ENCODE measurements at places on chromosomes 6 and 20.
A peak's percentile ranks its signal among the peaks of the same experiment; 100 is the strongest.

GRCh38 chr6:30814146-30815040 is 69.9 kb upstream of the DDR1 start:
- DNase-seq: peak; percentile 49

- no peak for DNase-seq
These were observed 43.4 kb downstream of the NHSL1 start for GRCh38 chr6:138455746-138456400.

DNA sequence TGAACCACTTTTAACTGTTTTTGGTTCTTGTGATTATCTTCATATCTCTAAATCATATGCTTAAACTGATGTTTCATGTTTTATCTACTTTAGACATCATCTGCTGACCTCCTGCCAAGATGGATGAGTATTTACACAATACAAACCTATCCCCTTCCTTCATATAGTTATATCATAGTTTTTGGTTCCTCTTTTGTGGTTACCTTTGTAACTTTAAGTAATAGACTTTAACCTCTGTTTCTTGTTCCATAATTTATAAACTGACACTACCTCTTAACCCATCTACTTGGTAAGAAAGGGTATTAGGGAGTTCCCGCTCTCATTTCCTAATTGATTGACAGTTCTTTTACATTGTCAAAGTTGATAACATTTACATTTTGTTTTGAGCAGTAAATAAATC is 11.9 kb downstream of the PCMT1 start:
- DNase-seq: no peak

- DNase-seq: no peak
These were observed 45.3 kb downstream of the RNF24 start for GRCh38 chr20:3970016-3970415.

DNA sequence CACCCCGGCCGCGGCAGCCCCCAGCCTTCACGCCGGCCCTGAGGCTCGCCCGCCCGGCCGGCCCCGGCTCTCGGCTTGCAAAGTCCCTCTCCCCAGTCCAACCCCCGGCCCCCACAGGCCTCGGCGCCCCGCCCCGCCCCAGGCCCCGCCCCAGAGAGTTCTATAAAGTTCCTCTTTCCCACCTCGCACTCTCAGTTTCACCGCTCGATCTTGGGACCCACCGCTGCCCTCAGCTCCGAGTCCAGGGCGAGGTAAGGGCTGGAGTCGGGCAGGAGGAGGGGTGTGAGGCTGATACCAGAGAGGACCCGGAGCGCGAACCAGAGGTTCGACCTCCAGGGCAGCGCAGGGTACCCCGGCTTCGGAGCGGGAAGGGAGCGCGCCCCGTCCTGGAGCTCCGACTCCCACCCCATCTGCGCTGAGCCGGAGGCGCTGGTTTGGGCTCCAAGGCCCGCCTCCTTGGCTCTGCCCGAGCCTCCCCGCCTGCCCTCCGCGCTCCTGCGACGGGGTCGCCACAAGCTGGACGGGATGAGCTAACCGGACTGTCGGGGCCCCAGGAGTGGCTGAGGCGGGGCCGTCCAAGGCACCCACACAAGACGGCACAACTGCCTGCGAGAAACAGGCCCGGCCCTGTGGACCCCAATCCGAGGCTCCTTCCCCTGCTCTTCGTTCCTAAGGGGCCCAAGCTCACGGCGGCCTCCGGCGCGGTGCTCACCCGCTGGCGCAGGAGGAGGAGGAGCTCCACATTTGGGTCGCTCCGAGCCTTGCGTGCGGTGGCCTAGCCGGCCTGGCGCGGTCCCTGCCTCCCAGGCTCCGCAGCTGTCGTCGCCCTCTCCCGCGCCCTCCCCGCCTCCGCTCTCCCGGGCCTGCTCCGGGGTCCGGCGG is at the start of gene IRF4:
Gene IRF4, plus strand, starts transcription at position 194 of the 882 bp plus-strand sequence. CDS start 1,401 bp downstream, outside the sequence.
- peak; percentile 59 for DNase-seq

DNA sequence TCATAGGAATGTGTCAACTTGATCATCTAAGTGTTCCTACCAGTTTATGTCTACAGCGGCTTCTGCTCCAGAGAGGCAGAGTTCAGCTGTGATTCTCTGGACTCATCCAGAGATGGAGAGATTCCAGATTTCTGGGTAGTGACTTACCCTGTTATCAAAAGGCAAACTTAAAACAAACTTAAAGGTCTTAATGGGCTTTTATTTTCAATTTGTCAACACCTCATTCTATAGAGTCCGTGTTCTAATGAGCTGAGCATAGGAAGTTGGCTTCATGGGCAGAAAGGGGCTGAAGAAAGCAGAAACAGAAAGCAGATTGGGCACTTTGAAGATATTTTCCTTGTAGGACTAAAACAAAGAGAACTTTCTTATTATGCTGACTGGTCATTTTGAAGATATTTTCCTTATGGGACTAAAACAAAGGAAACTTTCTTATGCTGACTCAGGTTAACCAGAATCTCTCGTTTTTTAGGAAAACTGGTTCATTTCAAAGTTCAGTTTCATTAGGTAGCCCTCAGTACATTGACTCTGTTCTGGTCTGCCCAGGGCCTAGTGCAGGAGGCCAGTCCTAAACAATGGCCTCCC is 185.1 kb downstream of the CDH26 start:
- no peak for DNase-seq

GRCh38 chr6:148509119-148509799 is 166.6 kb downstream of the SASH1 start:
- no peak for DNase-seq

GRCh38 chr20:48094196-48094749 is 309.0 kb upstream of the SULF2 start:
- no peak for DNase-seq

GRCh38 chr6:11432713-11433450 is 104.7 kb upstream of the TMEM170B start:
- no peak for DNase-seq

DNA sequence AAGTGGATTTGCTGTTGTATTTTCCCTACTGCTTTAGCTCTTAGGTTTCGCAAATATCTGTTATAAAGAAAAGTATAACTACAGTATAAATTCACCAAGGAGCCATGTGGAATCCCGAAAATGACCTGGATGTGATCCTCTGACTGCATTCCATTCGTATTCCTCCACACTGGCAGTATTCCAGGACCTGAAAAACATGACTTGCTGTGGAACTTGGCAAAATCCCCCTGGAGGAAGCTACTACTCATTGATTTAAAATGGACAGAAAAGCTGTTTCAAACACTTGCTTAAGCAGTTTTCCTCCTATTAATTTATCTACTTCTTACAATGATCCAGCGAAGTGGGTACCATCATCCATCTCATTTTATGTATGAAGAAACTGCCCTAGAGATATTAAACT is 13.3 kb upstream of the ENPP5 start:
- DNase-seq: no peak

- no peak for DNase-seq
These were observed 404.5 kb downstream of the SYNE1 start for GRCh38 chr6:152232501-152233151.

Data from stimulated activated CD8-positive, alpha-beta memory T cell treated with anti-CD3 and anti-CD28 coated beads, Interleukin-15, amount 100 ng/mL, for 4 hours (primary cell).